ENCODE measurements at places on chromosomes 16 and 17. TPM values are rescaled to one million over a fixed set of nuclear protein-coding genes. Genes with fewer than 3 reads are reported as not detected.

AATK gene
- total RNA-seq, result 12.2 TPM

CTRL gene
- 2.2 TPM for total RNA-seq

- peak overlapping the region; percentile 34 for H3K4me3 ChIP-seq
- peaks cover 5% of the 10 kb centered on the region for H3K4me1 ChIP-seq
- no peaks in the 10 kb centered on the region for H3K27me3 ChIP-seq
- H3K27ac ChIP-seq, result no peak overlapping the region
- DNase-seq, result no peak
- peaks cover 8% of the 10 kb centered on the region for H3K36me3 ChIP-seq
These were observed 1.1 kb upstream of the NDUFAB1 start for GRCh38 chr16:23597003-23597756.

DNA sequence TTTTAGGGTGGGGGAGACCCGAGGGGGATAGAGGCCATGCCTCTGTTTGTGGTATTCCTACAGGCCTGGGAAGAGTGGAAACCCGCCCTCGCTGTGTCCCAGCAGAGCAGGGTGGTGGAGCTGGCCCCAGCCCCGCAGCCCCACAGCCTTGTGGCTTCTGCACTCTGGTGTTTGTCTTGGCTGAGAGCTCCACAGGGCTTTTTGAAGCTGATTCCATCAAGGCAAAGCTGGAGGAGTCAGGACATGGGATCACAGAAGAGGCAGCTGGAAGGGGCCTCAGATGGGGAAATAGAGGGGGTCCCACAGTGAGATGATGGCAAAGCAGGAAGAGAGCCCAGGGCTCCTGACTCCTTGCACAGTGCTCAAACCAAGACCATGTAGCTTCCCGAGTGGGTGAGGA is 5.0 kb upstream of the WFIKKN2 start:
- H3K4me1 ChIP-seq, result peaks cover 16% of the 10 kb centered on the region
- no peaks in the 10 kb centered on the region for H3K36me3 ChIP-seq
- DNase-seq, result no peak
- H3K4me3 ChIP-seq, result no peak overlapping the region

- H3K4me1 ChIP-seq, result no peaks in the 10 kb centered on the region
- no peak overlapping the region for H3K4me3 ChIP-seq
- peaks cover 14% of the 10 kb centered on the region for H3K36me3 ChIP-seq
- no peak for DNase-seq
- no peak overlapping the region for H3K27ac ChIP-seq
These were observed 54.0 kb downstream of the DUSP14 start for GRCh38 chr17:37543637-37544052.

GRCh38 chr17:82241183-82241925 is 12.5 kb downstream of the SLC16A3 start:
- H3K4me1 ChIP-seq, result peaks cover 3% of the 10 kb centered on the region
- DNase-seq, result no peak
- no peak overlapping the region for H3K27ac ChIP-seq

DNA sequence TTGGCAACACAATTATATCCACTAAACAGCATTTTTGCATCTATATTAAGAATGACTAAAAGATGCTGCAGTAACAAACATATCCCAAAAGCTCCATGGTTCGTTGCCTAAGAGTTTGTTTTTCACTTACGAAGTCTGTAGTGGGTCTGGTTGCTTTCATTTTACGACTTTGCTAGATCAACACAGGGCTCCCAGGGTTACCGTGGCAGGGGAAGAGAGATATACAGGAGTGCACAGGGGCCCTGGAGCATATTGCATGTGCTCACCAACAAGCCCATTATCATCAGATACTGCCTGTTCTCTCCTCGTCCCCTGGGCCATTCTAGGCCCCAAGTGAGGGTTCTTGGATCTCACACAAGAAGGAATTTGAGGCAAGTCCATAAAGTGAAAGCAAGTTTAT is 3.1 kb upstream of the MMP2 start:
- H3K36me3 ChIP-seq, result no peaks in the 10 kb centered on the region
- no peak overlapping the region for H3K27ac ChIP-seq
- no peak overlapping the region for H3K4me3 ChIP-seq
- H3K27me3 ChIP-seq, result peaks cover 79% of the 10 kb centered on the region
- peaks cover 7% of the 10 kb centered on the region for H3K4me1 ChIP-seq
- DNase-seq, result no peak

DNA sequence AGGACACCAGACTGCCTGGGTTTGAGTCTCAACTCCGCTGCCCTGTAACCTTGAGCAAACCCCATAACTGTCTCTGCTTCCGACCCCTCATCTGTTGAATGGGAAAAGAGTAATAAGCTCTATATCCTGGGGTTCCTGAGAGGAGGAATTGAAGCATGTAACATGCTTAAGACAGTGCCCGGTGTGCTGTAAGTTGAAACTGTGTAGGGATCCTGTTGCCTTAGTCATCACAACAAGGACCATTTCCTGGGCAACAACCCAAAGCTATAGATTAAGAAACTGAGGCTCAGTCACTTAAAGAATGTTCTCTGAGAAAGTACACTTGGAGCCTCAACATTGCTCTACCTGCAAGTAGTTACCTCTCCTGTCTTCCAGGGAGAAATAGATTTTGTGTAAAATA is 23.0 kb downstream of the CDH13 start:
- H3K27ac ChIP-seq, result no peak overlapping the region
- peaks cover 31% of the 10 kb centered on the region for H3K27me3 ChIP-seq
- peaks cover 11% of the 10 kb centered on the region for H3K4me1 ChIP-seq
